ENCODE measurements at places on chromosomes 4 and X. TPM values are rescaled to one million over a fixed set of nuclear protein-coding genes. Genes with fewer than 3 reads are reported as not detected.

- H3K36me3 ChIP-seq: no peaks in the 10 kb centered on the region
- H3K4me3 ChIP-seq: no peak overlapping the region
- peaks cover 19% of the 10 kb centered on the region for H3K4me1 ChIP-seq
- peak; percentile 68 for DNase-seq
- H3K27me3 ChIP-seq: no peaks in the 10 kb centered on the region
- peak overlapping the region; percentile 43 for H3K27ac ChIP-seq
These were observed 99.6 kb upstream of the CCSER1 start for GRCh38 chr4:90027565-90027964.

DNA sequence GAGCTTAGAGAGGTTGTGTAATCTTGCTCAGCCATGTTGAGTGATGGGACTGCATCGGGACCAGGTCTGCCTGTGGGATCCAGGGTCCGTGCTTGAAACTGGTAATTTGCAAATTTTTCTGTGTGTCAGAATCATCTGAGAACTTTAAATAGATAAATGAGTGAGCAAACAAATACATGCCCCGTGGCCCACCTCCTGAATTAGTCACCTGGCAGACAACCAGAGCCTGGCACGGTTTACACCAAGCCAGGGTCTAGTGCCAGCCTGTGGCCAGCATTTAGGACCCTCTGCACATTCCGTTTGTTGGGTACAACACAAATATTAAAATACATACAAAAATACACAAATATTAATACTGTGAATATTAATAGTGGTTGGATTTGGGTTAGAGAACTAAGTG lies 90.6 kb upstream of the STOX2 start:
- no peak overlapping the region for H3K27ac ChIP-seq
- H3K27me3 ChIP-seq: no peaks in the 10 kb centered on the region
- no peak overlapping the region for H3K4me3 ChIP-seq
- H3K36me3 ChIP-seq: no peaks in the 10 kb centered on the region
- DNase-seq: no peak

DNA sequence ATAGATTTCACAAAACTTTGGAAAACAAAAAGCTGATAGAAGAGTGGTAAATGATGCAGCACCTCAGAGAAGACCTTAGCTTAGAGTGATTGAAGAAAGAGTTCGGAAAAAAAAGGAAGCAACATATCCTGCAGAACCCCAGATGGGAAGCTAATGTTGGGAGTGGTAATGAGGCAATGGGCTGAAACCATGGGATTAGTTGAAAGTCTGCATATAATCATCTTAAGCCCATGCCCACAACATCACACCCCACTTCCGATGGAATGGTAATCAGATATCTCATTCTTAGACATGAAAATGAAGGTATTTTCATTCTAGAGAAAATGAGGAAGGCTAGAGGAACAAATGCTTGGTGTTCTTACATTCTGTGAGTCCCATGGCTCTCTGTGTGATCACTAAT lies 146.3 kb upstream of the ADAMTS3 start:
- H3K4me3 ChIP-seq: no peak overlapping the region
- H3K27me3 ChIP-seq: no peaks in the 10 kb centered on the region
- H3K27ac ChIP-seq: no peak overlapping the region
- no peaks in the 10 kb centered on the region for H3K36me3 ChIP-seq
- no peak for DNase-seq

DNA sequence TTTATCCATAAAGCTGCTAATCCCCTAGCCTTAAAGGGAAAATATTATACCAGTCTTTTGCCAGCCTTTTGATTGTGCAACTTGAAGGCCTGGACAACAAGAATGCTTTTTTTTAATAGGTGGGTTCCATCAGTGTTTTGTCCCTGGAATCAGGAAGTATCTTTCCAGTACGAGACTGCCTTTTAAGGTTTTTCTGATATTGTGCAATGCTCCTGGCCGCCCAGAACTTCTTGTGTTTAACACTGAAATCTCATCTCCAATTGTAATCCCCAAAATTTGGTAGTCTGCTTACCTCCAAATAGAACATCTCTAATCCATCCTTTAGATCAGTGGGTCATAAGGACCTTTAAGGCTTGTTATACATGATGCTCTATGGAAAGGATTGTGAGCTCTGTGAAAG lies 256.7 kb downstream of the NAF1 start:
- no peaks in the 10 kb centered on the region for H3K4me1 ChIP-seq
- no peak for DNase-seq
- H3K27me3 ChIP-seq: no peaks in the 10 kb centered on the region
- H3K36me3 ChIP-seq: no peaks in the 10 kb centered on the region

Gene EXOSC9
- 35.5 TPM for total RNA-seq

Gene PAGE5
- not detected for total RNA-seq

GRCh38 chr4:80412322-80412721 lies 76.8 kb downstream of the CFAP299 start:
- no peak overlapping the region for H3K27ac ChIP-seq
- DNase-seq: no peak
- no peak overlapping the region for H3K4me3 ChIP-seq
- no peaks in the 10 kb centered on the region for H3K36me3 ChIP-seq
- H3K4me1 ChIP-seq: no peaks in the 10 kb centered on the region

- H3K27ac ChIP-seq: no peak overlapping the region
- no peaks in the 10 kb centered on the region for H3K4me1 ChIP-seq
- no peaks in the 10 kb centered on the region for H3K27me3 ChIP-seq
- no peaks in the 10 kb centered on the region for H3K36me3 ChIP-seq
- no peak for DNase-seq
These were observed 22.9 kb upstream of the SOWAHD start for GRCh38 chrX:119735467-119735866.

DNA sequence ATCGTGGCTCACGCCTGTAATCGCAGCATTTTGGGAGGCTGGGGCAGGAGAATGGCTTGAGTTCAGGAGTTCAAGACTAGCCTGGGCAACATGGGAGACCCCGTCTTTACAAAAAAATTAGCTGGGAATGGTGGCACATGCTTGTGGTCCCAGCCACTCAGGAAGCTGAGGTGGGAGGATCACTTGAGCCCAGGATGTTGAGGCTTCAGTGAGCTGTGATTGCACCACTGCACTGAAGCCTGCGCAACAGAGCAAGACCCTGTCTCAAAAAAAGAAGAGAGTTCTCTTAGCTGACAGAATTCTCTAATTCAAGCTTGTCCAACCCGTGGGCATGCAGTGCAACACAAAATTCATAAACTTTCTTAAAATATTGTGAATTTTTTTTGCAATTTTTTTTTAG lies 95.6 kb upstream of the CBR4 start:
- H3K4me3 ChIP-seq: no peak overlapping the region
- DNase-seq: no peak
- H3K36me3 ChIP-seq: no peaks in the 10 kb centered on the region

- no peak overlapping the region for H3K4me3 ChIP-seq
- H3K27me3 ChIP-seq: no peaks in the 10 kb centered on the region
- no peak overlapping the region for H3K27ac ChIP-seq
- no peaks in the 10 kb centered on the region for H3K4me1 ChIP-seq
- no peak for DNase-seq
- no peaks in the 10 kb centered on the region for H3K36me3 ChIP-seq
These were observed 795.8 kb upstream of the IGFBP7 start for GRCh38 chr4:57905965-57906364.

DNA sequence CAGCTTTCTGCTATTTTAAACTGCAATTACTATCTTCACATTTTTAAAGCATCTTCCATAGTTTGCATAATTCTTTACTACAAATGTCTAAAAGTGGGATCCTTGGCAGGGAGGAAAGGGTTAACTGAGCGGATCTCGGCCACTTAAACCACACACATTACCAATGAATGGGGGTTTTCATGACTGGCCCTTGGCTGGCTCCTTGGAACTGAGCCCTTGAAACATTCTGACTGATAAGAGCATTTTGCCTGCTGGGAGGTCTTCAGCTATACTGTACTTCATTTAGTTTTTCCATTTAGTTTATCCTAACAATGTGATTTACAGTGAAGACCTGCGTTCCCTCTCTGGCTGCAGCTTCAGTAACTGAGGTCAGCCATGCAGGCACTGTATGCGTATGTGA lies 31.7 kb upstream of the MFAP3L start:
- DNase-seq: no peak
- no peaks in the 10 kb centered on the region for H3K36me3 ChIP-seq
- no peak overlapping the region for H3K4me3 ChIP-seq
- H3K27ac ChIP-seq: no peak overlapping the region

Gene ADRA2C
- not detected for total RNA-seq

Gene TMEM131L
- 120 TPM for total RNA-seq

- no peaks in the 10 kb centered on the region for H3K36me3 ChIP-seq
- no peak for DNase-seq
- H3K27me3 ChIP-seq: no peaks in the 10 kb centered on the region
These were observed 71.3 kb downstream of the SLC9A7 start for GRCh38 chrX:46687619-46688018.

Gene HAND2
- total RNA-seq: not detected

Gene TGIF2LX
- not detected for total RNA-seq

DNA sequence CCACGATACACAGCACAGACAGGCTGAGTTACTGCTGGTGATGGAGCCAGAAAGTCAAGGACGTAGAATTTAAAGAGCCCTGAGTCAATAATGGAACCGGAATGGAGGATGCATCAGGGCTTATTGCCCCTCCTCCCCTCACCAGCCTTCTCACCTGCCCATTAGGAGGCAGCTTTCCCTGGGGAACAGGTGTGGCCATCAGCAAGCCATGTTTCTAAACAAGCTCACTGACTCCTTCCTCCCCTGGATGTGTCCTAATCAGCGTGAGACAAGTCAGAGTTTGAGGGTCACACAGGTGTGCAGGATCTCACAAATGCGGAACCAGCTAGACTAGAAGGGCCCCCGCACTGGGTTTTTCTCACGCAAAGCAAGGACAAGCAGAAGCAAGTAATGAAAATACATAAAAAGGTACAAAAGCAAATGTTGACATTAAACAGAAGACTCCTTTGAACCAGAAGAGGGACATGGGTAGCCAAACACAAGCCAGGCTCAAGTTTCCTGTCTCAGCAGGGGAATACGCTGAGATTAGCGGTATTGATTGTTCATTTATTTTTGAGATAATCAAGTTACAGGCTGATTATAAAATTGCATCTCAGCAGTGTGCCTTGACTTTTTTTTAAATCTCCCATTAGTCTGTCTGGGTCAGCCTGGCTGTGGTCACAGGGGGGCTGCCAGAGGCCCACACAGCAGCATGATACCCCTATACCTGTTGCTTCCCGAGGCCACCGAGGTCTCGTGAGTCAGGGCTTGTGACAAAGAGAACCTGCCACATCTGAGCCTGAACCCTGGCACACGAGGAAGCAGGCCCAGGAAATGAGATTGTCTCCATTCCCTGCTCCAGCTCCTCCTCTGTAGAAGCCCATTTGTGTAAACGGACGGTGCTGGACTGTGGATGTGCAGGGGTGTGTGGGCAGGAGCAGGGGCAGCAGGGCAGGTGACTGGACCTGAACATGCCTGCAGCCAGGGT lies 37.4 kb downstream of the CCKAR start:
- H3K36me3 ChIP-seq: no peaks in the 10 kb centered on the region
- H3K4me1 ChIP-seq: no peaks in the 10 kb centered on the region
- H3K4me3 ChIP-seq: no peak overlapping the region
- no peaks in the 10 kb centered on the region for H3K27me3 ChIP-seq

DNA sequence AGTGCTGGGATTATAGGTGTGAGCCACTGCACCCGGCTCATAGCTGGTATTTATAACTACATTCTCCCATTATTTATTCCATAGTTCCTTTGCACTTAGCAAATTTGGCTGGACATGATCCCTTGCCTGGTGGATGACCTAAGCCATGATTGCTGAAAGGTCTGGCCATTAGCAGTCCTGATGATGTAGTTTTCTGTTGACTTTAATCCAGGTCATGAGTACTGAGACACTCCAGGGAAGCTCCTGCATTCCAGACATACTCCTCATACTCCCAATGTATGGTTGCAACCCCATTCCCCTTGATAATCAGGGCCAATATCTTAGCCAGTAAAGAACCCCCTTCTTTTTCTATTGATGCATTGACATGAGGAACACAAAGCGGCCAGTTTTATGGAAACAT lies 24.4 kb upstream of the MGST2 start:
- H3K27ac ChIP-seq: no peak overlapping the region
- no peaks in the 10 kb centered on the region for H3K27me3 ChIP-seq
- H3K36me3 ChIP-seq: no peaks in the 10 kb centered on the region
- no peaks in the 10 kb centered on the region for H3K4me1 ChIP-seq
- no peak overlapping the region for H3K4me3 ChIP-seq
- DNase-seq: no peak

DNA sequence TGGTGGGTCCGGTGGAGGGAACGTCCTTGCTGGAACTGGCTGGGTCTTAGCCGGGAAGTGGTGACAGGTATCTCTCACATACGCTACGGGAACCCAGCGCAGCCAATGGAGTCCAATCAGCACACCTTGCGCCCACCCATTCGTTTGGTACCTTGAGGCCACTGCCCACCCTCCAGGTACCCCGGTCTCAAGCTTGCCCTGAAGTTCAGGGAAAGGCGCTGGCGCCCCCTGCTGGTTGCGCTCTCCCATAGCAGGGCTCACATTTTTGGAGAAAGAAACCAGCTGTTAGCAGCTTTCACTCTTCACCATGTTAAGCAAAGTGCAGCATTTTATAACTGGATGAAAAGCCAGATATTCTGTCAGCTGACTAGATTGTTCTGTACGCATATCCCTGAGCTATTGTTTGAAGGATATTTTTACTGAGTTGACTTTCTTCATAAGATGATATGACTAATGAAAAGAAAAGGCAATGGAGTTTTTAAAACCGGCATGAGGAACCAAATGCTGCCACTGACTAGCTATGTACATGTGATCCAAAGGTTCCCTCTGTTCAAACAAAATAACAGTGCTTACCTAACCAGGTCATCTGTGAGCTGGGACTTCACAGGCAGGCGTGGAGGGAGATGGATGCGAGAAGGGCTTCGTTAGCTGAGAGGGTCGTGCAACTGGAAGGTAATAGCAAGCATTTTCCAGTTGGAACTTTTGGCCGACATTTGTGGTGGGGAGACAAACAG lies 43.7 kb downstream of the OTOP1 start:
- DNase-seq: peak; percentile 40
- H3K36me3 ChIP-seq: no peaks in the 10 kb centered on the region
- no peak overlapping the region for H3K4me3 ChIP-seq
- H3K4me1 ChIP-seq: no peaks in the 10 kb centered on the region
- H3K27me3 ChIP-seq: peaks cover 2% of the 10 kb centered on the region

- H3K4me1 ChIP-seq: no peaks in the 10 kb centered on the region
- H3K4me3 ChIP-seq: no peak overlapping the region
- peaks cover 1% of the 10 kb centered on the region for H3K36me3 ChIP-seq
These were observed 113.2 kb downstream of the USP9X start for GRCh38 chrX:41198410-41198809.

Gene PF4V1
- not detected for total RNA-seq

Gene MAGEB10
- not detected for total RNA-seq

- H3K36me3 ChIP-seq: no peaks in the 10 kb centered on the region
- no peak overlapping the region for H3K27ac ChIP-seq
- no peak for DNase-seq
These were observed 26.7 kb upstream of the TMPRSS11D start for GRCh38 chr4:67910585-67910905.

Gene CTAG2
- total RNA-seq: not detected

DNA sequence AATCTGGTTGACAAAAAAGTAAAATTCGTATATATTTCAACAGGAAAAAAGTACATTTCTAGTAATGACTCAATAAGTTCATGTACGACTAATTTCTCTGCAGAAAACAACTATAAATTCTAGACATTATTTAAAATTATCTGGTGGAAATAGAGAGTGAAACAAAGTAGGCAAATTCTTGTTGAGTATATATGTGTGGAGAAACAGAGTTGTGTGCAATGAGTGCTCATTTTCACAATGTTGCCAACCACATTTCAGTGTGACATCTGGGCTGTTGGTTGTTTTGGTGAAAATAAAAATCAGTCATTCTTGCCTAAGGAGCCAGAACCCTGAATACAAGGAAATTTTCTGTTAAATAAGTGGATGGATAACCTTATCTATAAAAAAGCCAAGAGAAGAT lies 372.0 kb upstream of the NDST4 start:
- no peak for DNase-seq
- no peaks in the 10 kb centered on the region for H3K27me3 ChIP-seq
- H3K4me1 ChIP-seq: no peaks in the 10 kb centered on the region
- H3K27ac ChIP-seq: no peak overlapping the region
- no peak overlapping the region for H3K4me3 ChIP-seq
